ENCODE measurements at places on chromosomes 4 and X.
A peak's percentile ranks its signal among the peaks of the same experiment; 100 is the strongest.

GRCh38 chr4:121696581-121697461, at the start of gene ANXA5:
TSS of gene ANXA5 (minus strand) at chr4:121696980. CDS start at chr4:121696589, 391 bp downstream.
- peak; percentile 89 for DNase-seq

GRCh38 chr4:156660465-156660864, 311.1 kb downstream of the PDGFC start:
- DNase-seq: no peak

DNA sequence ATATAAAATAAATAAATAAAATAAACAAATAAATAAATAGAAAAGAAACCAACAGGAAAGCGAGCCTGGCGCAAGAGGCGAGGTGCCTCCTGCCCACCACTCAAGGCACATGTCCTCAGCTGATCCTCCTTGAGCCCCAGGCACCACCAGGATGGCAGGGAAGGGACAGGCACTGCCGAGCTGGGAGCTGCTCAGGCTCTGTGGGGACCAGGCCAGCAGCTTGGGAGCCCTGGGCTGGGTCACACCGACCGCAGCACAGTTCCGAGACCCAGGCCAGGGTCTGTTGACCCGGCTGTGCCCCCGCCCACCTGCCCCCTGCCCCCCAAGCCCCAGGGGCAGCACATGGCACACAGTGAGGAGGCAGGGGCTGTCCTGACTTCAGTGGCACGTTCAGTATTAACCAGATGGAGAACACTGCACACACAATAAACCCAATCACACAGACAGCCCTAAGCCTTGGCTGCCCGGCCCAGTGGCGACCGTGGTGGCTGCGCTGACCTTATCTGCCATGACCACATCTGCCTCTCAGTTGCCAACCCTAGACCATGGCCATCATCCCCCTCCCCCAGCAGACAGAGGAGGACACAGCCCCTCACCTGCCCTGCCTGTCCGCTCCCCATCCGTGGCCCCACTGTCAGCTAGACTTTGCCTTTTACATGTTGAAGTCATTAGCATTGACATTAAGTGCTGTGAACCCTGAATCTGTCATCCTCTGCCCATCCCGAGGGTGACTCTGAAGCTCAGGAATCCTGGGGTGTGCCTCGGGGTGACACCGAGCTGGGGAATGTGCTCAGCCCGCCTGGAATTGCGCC, 2.9 kb upstream of the TREX2 start:
- DNase-seq: no peak

- no peak for DNase-seq
Observed at GRCh38 chr4:126341927-126342326, 1027.2 kb downstream of the FAT4 start.

DNA sequence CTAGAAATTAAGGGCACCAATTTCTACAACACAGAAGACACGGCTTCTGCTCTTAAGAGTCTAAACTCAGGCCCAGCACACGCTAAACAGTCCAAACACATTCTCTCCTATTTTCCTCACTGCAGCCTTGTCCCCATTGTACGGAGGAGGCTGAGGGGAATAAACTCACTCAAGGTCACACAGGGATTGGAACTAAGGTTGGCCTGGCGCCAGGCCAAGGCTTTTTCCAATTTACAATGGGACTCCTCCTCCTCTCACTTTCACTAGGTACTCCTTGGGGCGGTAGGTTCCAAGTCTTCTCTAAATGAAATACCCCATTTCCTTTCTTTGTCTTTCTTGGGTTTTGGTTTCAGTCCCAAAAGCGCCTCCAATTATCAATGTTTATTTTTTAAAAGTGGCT, 48.7 kb upstream of the CRMP1 start:
- DNase-seq: no peak

GRCh38 chr4:80071604-80072227, 1.3 kb downstream of the ANTXR2 start:
- no peak for DNase-seq

DNA sequence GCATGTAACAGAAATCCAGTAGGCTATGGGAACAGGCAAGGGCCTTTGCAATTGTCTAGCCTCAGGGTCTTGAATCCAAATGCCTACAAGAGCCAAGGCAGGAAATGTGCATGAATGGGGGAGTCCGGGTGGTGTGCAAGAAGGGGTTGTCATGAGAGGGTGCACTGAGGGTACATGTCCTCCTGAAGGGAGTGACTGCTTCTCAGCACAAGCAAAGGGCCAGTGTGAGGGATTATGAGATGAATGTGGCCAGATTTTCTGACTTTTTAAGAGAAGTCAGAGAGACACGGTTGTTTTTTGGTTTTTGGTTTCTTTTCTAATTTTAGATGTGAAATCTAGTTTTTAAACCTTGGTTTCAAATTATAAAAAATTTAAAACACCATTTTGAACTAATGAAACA, 76.5 kb upstream of the LSM6 start:
- no peak for DNase-seq

GRCh38 chr4:2065106-2065930, 6.2 kb downstream of the NAT8L start:
- no peak for DNase-seq

- DNase-seq: no peak
Observed at GRCh38 chrX:9682456-9682855, 83.2 kb downstream of the GPR143 start.

DNA sequence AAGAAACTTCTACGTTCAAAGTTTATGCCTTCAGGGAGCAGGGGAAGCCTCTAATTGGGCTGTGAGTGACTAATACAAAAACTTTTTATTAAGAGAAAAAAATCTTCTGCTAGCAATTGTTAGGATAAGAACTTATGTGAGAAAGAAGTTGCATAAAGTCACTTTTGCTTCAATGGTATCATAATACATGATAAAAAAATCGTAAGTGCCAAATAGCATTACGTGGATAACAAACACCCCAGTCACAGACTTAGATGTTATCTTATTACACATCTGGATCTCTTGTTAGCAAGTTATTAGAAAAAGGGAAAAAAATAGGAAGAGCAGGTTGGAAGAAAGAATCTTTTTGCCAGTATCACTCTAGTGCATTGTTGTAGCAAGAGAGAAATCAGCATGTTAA, 4.2 kb upstream of the NDST4 start:
- no peak for DNase-seq
